T-helper 9 cell (primary cell): ENCODE measurements at places on chromosomes 16 and 17.

DNA sequence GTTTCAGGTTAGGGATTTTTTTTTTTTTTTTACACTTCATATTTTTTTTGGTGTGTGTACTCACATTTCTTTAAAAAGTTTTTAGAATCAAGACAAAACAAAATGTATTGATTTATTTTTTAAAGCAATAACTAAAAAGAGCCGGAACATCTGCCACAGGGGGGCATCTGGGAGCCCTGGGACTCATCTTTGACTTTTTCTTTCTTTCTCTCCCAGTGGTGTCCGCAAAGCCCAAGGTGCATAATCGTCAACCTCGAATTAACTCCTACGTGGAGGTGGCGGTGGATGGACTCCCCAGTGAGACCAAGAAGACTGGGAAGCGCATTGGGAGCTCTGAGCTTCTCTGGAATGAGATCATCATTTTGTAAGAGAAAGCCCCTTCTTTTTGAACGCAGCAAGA, 36.3 kb downstream of the WWP2 start:
- DNase-seq: no peak

GRCh38 chr16:69325784-69326171, 4.6 kb downstream of the PDF start:
- no peak for DNase-seq

GRCh38 chr16:88994695-88995094, 17.7 kb upstream of the CBFA2T3 start:
- no peak for DNase-seq

DNA sequence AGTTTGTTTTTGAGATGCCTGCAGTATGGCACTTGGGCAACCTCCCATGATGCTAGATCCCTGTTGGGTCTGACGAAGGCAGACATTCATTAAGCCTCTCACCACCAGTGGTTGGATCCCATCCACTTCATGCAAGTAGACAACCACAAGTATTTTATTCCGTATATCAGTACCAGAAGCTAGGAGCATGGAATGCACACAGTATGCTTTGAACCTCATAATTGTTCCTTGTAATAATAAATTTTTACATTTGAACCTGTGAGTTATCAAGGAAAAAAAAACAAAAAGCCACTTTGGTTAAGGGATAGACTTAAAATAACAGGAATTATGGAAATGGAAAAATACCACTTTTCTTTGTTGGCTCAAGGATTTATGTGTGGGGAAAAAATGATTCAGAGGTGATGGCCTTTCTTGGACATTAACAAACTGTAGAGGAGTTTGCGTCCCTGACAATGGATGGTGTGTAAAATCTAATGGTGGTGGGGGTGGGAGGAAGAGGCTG, 107.1 kb upstream of the KCNJ16 start:
- DNase-seq: no peak

DNA sequence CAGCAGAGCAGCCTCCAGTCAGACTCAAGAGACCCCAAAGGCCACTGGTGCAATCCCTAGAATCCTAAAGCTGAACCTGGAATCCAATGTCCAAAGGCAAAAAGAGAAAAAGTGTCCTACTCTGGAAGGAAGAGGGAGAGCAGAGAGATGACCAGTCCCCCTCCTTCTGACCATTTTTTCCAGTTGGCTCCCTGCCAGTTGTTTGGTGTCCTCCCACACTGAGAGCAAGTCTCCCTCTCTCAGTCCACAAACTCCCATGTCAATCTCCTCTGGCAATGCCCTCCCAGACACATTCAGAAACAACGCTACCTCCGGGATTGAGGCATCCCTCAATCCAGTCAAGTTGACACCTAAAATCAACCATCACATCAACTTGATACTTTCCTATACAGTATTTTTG, 4.3 kb upstream of the CLEC19A start:
- DNase-seq: no peak

GRCh38 chr17:35236821-35237220, 6.1 kb upstream of the SLFN5 start:
- no peak for DNase-seq

- DNase-seq: no peak
Observed at GRCh38 chr16:4746991-4747574, 12.7 kb downstream of the DNAAF8 start.

DNA sequence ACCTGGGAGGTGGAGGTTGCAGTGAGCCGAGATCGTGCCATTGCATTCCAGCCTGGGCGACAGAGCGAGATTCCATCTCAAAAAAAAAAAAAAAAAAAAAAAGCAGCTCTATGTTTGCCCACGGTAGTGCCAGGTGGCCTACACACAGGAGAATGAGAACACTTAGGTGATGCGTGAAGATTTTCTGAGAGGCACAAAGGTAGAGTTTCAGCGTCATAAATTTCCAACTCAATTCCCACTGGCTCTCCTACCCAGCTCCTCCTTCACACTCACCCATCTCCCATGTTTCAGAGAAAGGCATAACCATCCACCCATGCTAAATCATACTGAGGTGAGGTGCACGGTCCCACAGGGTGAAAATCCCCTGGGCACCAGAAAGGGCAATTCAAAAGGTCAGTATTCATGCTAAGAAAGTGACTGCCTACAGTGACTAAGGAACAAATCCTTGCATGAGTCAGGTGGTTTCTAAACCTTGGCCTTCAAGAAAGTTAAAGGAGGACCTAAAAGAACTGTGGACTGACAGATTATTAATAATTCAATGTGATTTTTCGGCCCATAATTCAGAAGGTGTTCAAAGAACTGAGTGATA, 4.8 kb downstream of the DCAKD start:
- DNase-seq: no peak

DNA sequence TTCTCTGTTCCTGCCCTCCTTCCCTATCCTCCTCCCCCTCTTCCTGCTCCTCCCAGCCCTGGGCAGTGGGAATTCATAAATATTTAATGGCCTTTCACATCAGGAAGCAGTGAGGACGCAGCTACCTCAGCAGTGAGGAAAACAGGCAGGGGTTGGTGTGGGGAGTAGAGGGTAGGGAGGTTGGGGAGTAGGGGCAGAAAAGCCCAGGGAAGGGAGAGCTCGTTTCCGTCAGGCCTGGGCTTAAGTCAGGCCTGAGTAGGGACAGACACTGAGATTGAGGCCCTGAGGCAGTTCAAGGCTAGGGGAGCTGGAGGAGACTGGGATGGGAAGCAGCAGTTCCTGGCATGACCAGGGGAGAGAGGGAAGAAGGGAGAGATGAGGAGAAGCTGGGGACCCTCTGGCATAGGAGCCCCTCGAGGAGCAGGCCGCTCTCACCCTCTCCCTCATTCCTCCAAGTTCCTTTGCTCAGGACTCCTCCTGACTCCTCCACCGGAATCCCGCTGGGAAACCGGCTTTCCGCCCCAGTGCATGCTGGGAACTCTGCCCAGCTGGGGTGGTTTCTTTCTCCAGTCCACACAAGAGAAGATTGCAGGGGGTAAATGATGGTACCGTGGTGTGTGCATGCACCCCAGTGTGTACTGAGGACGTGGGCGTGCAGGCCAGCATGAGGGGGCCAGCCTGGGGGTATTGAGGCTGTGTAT, 6.2 kb downstream of the SAMD14 start:
- no peak for DNase-seq

- DNase-seq: no peak
Observed at GRCh38 chr17:72648702-72649101, 443.8 kb downstream of the SLC39A11 start.

DNA sequence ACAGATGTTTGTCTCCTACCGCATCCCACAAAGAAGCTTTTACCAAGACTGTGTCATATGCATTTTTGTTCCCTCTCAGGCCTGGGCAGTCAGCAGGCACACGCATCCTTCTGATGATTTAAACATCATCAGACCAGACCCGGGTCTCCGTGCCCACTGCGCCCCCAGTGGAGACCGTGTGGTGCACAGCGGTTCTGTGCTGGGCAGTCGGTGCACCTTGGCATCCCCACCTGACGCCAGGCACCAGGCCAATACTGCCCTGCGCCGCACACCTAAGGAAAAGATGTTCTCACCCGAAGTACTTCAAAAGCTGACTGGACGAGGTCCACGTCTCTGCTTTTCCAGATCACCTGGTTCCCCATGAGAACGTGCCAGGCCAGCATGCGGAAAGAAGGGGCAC, 10.6 kb upstream of the PLD6 start:
- no peak for DNase-seq

GRCh38 chr17:67834634-67835033, 9.3 kb downstream of the BPTF start:
- no peak for DNase-seq
